ENCODE measurements at places on chromosomes 12 and 14.
A peak's percentile ranks its signal among the peaks of the same experiment; 100 is the strongest.

DNA sequence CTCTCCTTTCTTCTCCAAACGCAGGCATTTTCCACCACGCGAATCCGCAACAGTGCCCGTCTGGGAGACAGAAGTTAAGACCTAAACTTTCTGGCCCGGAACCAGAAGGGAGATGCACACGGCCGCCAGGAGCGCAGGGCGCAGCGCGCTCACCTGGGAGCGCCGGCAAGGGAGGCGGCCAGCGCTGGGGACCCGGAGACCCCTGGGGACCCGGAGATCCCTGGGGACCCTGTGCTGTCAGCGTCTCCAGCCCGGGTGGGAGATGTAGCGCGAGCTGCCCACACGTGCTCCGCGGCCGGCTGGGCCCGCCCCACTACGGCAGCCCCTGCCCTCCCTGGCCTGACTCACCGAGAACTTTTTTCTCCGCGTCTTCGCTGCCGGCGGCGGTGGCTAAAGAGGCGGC is 620 bp downstream of the YBX3 start:
- DNase-seq, result peak; percentile 40

- DNase-seq, result no peak
Measured at GRCh38 chr14:65226824-65227604, 124.7 kb upstream of the MAX start.

DNA sequence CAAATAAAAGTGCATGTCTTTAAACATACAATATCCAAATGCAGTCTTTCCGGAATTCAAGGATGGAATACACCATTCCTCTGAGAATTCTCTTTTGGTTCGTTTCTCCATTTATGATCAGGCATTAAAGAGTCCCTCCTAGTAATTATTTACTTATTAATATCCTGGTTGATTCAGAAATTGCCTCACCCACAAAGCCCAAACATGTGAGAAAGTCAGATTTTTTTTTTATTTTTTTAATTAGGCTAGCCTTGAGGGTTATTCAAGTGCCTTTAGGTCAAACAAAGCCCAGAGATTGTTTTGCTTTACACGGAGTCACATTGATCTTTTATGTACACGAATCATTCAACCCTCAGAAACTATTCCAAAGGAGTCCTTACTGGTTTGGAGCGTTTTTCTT is 6.4 kb upstream of the TSPAN8 start:
- DNase-seq, result no peak

- DNase-seq, result no peak
Measured at GRCh38 chr12:77751939-77752338, 78.8 kb upstream of the NAV3 start.

- DNase-seq, result no peak
Measured at GRCh38 chr12:81077329-81077685, 572 bp upstream of the ACSS3 start.

DNA sequence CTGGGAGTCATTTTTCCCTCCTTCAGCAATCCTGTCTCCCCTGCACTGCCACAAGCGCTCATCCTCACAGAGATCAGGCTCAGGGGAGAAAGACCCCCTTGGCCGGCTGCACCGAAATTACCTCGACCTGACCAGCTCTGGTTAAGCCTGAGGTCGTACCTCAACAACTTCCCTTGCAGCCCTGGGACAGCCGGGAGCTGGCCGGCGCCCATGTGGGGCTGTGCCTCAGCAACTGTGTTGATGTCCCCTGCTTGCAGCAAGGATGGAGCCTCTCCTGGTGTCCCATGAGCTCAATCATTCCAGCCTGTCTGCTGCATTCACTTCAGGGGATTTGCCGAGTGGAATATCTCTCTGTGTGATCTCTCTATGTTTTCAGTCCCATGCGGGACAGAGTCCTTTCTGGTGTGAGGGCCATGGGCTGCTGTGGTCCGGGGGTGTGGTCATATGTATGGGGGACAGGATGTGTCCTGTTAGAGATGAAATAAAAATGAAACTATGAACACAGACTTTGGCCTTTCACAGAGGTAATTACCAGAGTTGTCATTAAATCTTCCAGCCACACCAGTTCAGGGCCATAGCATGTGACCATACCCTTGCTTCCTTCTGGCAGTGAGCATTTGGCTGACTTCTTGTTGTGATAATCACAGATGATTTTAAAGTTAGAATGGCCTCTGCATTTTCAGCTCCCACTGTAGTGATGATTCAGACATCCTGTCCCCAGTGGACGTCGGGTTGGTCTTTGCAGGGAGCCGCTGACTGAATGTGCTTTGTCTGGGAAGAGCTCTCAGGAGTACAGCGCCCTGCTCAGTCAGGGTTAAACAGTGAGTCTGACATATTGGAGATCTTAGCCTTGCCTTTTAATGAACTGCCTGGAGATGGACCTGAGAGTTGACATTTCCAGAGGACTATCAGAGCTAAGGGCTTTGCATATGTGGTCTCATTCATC is 405.9 kb downstream of the AACS start:
- no peak for DNase-seq

GRCh38 chr12:103956509-103957027 is 9.1 kb upstream of the TDG start:
- no peak for DNase-seq

DNA sequence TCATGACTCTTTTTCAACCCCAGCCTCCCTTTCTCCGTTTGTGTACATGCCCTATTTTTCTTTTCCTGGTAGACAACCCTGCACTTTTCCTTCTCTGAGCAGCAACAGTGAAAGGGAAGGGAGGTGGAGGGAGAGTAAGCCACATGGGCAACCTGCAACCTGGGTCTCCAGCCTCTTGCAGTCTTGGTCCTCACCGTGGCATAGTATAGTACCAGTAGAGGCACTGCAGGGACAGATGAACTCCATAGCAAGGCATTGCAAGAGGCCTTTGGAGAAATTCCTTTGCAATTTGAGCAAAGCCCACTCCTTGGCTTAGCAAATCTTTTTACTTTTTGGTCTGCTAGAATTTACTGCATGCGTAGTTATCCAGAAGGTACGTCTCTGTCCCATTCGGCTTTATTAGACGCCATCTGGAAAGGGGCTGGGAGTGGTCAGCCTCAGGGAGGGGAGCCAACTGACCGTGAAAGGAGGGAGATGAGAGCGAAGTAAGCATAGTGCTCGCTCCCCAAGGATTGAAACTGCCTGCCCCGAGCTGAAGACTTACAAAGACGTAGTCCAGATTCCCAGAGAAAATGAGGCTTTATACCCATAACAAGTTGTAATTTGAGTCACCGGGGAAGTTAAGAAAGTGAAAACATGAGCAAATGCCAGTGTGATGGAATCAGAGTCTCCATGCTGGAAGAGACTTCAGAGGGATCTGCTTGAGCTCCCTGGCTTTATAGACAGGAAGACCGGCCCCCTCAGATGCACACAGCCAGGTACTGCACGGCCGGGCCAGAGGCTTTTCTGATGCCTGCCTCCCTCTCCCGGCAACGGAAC is 332.0 kb downstream of the CACNA1C start:
- DNase-seq, result no peak

GRCh38 chr12:111664499-111664898 is 21.3 kb downstream of the BRAP start:
- DNase-seq, result no peak

DNA sequence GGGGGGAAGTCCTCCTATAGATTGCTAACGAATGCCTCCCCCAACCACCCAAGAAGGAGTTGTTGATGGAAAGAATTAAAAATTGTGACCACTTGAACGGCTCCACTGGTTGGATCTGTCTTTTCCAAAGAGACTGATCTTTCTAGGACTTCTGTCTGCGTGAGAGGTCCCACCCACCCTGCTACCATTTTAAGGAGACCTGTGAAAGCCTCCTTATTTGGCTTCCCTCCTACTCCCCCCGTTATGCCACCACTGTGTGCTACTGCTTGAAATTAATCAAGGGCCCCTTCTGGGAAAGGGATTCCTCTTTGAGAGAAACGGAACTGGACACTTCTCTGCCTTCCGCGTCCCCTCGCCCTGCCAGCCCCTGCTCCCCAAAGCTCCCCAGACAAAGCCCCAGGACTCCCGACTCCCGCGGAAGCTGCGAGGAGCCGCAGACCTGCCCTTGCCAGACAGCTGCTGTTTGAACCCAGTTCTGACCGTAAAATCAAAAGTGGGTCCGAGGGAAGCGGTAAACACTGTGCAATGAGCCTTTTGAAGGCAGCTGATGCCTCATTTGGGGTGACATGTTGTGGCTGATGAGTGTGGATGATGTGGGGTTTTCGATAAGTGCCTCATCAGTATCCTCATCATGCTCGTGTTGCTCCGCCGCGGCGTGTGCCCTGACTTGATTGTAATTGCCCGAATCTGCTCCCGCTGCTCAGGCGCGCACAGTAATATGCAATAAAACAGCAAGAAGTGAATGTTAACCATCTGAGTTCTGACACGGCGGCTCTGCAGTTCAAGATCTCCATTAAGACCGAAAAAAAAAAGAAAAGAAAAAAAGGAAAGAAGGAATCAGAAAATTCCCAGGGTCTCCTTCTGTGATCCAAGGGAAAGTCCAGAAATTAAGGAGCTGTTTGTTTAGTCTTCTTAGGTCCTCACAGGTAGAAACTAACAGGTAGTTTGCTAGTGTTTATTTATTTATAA is 48.2 kb downstream of the MBIP start:
- peak; percentile 1 for DNase-seq

DNA sequence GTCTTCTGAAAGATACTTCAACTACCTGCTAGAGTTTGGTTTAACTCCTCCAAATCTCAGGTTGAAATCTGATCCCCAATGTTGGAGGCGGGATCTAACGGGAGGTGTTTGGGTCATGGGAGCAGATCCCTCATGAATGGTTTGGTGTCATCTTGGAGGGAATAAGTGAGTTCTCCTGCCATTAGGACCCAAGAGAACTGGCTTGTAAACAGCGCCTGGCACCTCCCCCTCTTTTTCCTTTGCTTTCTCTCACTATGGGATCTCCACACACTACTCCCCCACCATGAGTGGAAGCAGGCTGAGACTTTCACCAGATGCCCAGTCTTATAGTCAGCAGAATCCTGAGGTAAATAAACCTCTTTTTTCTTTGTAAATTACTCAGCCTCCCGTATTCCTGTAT is 2.5 kb downstream of the CNIH1 start:
- DNase-seq, result no peak

DNA sequence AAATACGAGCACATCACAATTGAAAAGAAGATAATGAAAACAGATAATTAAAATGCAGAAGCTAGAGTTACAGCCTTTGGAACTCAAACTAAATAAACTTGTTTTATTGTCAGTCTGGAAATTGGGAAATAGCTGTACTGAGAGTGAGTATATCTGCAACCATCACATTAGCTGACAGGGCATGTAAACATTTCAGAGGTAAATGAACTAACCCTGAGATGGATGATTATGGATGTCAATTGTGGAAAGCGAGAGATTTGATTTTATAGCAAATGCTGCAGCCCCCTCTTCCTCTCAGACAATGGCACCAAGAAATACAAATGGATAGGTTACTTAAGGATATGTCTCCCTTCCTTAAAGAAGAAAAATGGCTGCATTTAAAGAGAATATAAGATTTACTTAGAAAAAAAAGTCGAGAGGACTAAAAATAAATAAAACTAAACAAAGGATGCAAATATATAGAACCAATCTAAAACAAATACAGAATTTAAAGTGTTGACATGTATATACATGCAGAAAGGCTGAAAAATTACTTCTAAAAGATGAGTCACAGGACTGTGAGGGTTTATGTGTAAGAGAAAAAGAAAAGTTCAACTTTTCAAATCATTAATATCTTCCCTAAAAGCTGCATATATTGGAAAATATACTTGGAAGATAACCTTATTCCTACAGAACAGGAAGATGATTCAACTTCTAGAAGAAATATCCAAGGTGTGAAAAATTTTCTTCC is 120.3 kb upstream of the FLRT2 start:
- no peak for DNase-seq

DNA sequence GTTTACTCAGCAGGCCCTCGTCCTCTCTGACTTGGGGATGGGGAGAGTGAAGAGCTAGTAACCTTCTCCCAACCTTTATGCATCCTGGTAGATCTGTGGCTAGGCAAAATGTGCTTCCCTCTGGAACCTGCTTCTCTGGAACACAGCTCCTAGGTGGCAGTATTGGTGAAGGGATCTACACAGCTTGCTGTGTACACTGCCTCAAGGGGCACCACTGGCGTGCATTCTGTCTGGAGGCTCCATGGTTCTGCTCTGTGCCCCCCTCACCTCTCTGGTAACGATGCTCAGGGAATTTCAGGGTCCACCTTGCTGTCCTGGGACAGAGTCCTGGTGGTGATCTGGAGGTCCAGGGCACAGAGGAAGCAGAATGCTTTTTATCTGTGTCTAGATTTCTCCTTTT is 43.5 kb upstream of the KCNA5 start:
- DNase-seq, result no peak

DNA sequence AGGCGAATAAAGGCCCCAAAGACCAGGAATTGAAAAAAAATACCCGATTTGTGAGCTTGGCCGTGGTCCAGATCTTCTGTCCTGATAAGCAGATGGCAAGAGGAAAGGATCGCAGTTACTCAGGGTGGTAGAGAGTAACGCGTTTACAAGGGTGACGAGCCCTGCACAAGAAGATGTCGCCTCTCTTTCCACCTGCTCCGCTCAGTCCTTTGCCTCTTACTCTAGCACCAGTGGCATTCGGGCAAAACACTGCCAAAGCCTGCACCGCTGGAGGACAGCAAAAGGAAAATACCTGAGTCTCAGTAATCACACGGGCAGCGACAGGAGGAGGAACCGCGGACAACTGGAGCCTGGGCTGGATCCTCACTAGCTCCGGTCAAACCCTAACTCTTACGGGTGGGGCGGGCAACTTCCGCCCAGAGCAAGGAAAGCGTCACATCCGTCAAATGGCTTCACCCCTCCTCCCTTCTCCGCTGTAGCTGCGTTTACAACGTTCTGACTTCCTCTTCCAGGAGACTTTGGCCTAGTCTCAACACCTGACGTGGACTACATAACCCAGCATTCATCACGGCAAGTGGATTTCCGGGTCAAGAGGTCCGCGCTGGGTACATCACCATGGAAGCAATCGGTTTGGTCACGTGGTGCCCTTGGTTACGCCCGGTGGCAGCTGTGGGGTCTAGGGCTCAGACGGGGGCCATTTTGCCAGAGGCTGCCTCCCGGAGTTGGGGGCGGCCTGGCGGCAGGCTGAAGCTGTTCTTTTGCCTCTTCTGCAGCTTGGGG is at the start of the genes KLHL28 and TOGARAM1:
Gene KLHL28 (minus strand): TSS at position 394 of the 780 bp plus-strand sequence. CDS start 16,019 bp downstream, outside the sequence.
Gene TOGARAM1 (plus strand): TSS at position 637 of the 780 bp plus-strand sequence. CDS start 232 bp downstream, outside the sequence.
- DNase-seq, result peak; percentile 86

GRCh38 chr12:59636945-59637691 is 41.3 kb downstream of the SLC16A7 start:
- no peak for DNase-seq

DNA sequence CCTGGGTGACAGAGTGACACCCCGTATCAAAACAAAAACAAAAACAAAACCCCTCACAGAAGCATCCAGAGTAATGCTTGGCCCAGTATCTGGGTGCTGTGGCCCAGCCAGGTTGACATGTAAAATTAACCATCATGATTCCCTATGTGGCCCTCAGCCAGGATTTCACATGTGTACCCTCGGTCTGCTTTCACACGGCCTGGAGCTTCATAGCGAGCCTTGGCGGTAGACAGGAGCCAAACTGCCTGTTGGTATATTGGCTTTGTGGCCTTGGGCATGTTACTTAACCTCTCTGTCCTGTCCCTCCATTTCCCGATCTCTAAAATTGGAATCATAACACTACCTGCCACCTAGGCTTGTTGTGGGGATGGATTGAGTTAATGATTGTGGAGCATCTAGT is 65.5 kb downstream of the ADCK1 start:
- no peak for DNase-seq

DNA sequence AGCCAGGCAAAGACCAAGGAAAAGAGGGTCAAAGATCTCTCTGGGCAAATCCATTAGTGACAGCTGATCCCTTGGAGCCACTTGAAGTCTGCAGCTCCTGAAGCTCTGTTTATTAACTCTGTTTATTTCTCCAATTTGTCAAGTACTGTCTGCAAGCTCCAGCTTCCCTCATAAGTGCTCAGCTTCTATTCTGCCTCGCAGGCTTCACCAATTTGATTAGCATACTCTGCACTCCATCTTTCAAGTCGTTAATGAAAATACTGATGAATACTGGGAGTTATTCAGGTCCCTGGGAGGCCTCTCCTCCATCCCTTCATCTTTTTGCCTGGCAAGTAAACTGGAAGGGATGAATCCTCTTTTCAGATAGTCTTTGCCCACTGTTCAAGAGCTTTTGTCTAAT is 54.3 kb downstream of the TTC9 start:
- no peak for DNase-seq

Measured in stimulated activated CD8-positive, alpha-beta memory T cell treated with anti-CD3 and anti-CD28 coated beads, Interleukin-2, amount 100 ng/mL, for 48 hours (primary cell).